ENCODE measurements at places on chromosomes 12 and 14. TPM values are rescaled to one million over a fixed set of nuclear protein-coding genes. Genes with fewer than 3 reads are reported as not detected.

Gene PRH2
- total RNA-seq: not detected

Gene RND1
- under 0.01 TPM for total RNA-seq

Gene ABCD4
- total RNA-seq: 23.7 TPM

Gene CCDC85C
- total RNA-seq: 0.37 TPM

Gene PPHLN1
- 55.5 TPM for total RNA-seq

Gene FGF6
- not detected for total RNA-seq

Gene IAPP
- not detected for total RNA-seq

Gene GPHN
- total RNA-seq: 10.7 TPM

Data from subcutaneous preadipocyte (primary cell).